ENCODE measurements at places on chromosomes 6 and 20.

DNA sequence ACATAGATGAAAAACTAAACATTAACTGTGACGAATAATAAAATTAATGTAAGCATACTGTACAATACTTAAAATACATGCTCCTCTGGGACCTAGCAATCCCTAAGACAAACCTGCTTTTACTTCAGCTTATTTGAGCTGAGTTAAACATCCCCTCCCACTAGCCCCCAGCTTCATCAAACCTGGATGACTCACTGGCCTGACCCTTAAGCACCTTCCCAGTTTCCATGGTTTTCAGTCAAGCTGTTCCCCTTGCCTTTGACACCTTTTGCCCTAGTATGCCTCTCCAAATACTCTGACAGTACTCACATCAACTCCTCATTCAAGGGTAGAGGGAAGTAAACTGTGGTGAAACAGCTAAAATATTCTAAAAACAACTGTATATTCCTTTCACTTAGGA lies 4.2 kb downstream of the ELOVL4 start:
- DNase-seq: no peak

GRCh38 chr6:78511009-78511408 lies 356.3 kb upstream of the IRAK1BP1 start:
- DNase-seq: no peak

GRCh38 chr6:84652356-84653026 lies 111.9 kb downstream of the TBX18 start:
- no peak for DNase-seq

DNA sequence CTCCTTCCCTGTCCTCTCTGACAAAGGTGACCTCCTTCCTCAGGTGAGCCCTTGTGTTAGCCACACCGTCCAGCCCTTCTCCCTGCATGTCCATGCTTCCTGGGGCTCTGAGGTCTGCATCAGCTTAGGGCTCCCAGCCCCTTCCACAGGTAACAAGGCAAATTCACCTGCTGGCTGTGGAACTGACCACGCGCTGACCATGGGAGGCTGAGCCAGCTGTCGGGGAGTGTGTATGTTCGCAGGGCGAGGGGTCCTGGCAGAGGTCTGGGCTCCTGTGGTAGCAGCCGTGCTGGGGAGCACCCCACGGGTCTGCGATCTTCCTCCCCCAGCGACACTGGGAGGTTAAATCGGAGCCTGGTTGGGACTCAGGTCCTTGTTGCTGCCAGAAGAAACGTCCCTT lies 136.7 kb downstream of the PHACTR3 start:
- no peak for DNase-seq

DNA sequence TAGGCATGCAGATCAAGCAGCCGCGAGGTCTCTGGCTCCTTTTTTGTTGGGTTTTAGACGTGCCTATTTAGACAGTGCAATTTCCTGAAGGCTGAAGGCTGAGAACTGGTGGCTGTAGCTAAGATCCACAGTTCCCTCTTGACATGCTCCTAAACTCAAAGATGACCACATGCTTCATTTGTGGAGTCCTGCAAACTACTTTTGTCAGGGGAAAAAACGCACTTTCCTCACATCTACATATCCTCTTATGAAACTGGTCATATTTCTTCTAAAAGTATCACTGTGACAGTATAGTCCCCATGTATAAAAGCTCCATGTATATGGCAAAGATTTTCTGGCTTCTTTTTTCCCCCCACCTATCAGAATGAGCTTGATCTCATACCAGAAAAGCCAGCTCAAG lies 30.7 kb downstream of the LYRM4 start:
- DNase-seq: no peak

DNA sequence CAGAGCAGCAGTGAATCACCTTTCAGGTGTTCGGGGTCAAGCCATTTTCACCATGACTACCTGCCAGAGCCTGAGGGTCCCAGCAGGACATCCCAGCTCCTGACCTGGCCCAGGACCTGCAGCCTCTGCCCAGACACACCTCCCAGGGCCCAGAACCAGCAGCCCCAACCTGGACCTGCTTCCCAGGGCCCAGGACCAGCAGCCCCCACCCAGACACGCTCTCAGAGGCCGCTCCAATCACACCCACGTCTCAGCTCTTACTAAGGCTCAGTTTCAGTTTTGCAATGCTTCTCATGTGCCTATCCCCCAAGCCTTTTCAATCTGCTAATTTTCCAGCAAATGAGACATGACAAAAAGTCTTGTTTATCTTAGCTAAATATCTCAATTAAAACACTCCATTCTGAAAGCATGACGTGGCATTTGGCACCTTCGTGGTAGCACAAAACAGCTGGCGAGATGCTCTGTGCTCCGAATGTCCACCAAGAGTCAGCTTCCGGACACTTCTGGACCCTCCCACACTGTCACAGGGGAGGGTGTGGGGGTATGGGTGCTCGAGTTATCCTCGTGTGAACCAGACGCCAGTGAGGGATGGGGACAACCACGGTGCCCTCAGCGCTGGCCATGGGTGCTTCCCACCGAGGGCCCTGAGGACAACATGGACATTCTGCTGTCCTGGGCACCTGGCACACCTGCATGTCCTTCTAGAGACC lies 253.2 kb downstream of the DLL1 start:
- no peak for DNase-seq

- peak; percentile 60 for DNase-seq
Measured at GRCh38 chr6:142942805-142943227, 2.2 kb downstream of the HIVEP2 start.

DNA sequence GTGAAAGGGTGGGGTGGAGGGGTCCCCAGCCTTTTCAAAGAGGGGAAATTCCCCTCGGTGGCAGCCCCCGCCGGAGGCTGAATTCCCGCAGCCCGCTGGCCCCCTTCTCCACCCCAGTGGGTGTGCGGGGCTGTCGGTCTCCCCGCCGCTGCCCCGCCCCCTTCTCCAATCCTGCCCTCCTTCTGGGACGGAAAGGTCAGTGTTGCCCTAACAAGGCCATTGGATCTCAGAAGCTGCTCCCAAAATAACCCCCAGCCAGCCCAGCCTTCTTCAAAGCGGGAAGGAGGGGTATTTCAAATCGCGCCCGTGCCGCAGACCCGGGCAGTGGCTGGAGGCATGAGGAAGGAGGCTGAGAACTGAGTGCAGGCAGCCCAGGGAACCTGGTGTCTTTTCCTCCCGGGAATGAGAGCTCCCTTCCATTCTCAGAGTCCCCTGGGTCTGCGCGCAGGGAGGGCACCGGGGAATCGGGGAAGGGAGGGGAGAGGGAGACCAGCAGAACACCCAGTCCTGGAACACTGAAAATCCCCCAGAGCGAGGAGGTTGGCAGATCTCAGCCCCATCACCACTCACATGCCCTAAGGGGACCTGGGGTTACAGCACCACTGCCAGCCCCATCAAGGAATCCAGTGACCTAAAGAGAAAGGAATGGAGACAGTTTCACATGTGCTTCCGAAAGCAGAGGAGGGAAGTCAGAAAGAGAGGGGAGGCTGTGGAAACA lies at the start of gene JPH2:
Gene JPH2, minus strand, starts transcription at position 135 of the 718 bp plus-strand sequence. CDS start 483 bp downstream, outside the sequence.
- DNase-seq: no peak
